Naive thymus-derived CD8-positive, alpha-beta T cell (primary cell): ENCODE measurements at places on chromosomes 7 and 10. TPM values are rescaled to one million over a fixed set of nuclear protein-coding genes. Genes with fewer than 3 reads are reported as not detected.

- DNase-seq: no peak
These were observed 34.5 kb downstream of the DOCK1 start for GRCh38 chr10:126939706-126940105.

The GPR26 gene
- not detected for total RNA-seq

- DNase-seq: no peak
These were observed 133.8 kb downstream of the PON1 start for GRCh38 chr7:95190515-95190914.

The SFRP4 gene
- total RNA-seq: not detected

The THNSL1 gene
- 8.8 TPM for total RNA-seq

DNA sequence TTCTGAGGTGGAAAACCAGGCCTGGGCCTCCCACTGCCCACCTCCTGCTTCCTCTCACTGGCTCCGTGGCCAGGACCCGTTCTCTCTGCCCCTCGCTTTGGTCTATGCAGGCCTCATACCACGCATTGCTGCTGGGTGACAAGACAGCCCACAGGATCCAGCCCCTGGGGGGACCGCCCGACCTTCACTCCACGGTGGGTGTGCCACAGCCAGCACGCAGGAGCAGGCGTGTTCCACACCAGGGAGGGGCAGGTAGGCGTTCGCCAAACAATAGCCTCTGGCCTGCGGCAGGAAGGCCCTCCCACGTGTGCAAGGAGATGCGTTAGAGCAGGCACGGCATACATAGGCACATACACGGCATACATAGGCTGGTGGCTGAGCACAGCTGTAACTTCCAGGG, 233.4 kb downstream of the WDR37 start:
- DNase-seq: no peak
